GM23338 (cell line): ENCODE measurements at places on chromosomes 16 and 17. TPM values are rescaled to one million over a fixed set of nuclear protein-coding genes. Genes with fewer than 3 reads are reported as not detected.

DNA sequence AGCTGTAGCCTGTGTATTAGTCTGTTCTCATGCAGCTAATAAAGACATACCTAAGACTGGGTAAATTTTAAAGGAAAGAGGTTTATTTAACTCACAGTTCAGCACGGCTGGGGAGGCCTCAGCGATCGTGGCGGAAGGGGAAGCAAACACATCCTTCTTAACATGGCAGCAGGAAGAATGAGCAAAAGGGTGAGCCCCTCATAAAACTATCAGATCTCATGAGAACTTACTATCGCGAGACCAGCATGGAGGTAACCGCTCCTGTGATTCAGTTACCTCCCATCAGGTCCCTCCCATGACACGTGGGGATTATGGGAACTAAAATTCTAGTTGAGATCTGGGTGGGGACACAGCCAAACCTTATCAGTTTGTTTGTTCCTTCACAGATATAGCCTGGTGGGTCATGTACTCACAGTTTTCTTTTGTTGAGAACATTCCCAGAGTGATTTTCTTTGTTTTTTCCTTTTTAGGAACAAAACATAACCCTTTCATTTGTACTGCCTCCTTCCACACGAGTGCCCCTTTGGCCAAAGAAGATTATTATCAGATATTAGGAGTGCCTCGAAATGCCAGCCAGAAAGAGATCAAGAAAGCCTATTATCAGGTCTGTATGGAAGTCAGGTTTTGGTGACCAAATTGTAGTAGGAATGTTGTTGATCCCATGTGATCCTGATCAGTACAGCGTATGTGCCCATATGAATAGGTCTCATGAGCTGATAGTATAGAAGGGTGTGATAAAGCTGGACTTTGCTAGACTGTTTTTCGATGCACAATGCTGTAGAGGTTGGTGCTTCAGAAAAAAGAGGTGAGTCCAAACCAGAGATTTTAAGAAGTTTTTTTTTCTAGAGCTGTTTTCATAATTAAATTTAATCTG, 8.5 kb downstream of the DNAJA3 start:
- no peak for DNase-seq

- DNase-seq: no peak
Observed at GRCh38 chr16:68079626-68080344, 5.4 kb upstream of the NFATC3 start.

Gene SDK2
- polyA plus RNA-seq: 0.74 and 0.99 TPM in 2 replicates

Gene TSNAXIP1
- 0.97 and 1.4 TPM in 2 replicates for polyA plus RNA-seq

Gene SLC5A11
- 0.10 TPM in 1 of 2 replicates, not detected in the other for polyA plus RNA-seq

Gene NOXO1
- 2.0 and 2.6 TPM in 2 replicates for polyA plus RNA-seq

Gene CHD9NB
- polyA plus RNA-seq: 1.5 and 1.7 TPM in 2 replicates
